ENCODE measurements at places on chromosomes 2 and 18.

GRCh38 chr2:113240150-113240914, 38.4 kb downstream of the PAX8 start:
- peak; percentile 69 for DNase-seq

GRCh38 chr2:239471011-239471792, 70.4 kb upstream of the HDAC4 start:
- no peak for DNase-seq

DNA sequence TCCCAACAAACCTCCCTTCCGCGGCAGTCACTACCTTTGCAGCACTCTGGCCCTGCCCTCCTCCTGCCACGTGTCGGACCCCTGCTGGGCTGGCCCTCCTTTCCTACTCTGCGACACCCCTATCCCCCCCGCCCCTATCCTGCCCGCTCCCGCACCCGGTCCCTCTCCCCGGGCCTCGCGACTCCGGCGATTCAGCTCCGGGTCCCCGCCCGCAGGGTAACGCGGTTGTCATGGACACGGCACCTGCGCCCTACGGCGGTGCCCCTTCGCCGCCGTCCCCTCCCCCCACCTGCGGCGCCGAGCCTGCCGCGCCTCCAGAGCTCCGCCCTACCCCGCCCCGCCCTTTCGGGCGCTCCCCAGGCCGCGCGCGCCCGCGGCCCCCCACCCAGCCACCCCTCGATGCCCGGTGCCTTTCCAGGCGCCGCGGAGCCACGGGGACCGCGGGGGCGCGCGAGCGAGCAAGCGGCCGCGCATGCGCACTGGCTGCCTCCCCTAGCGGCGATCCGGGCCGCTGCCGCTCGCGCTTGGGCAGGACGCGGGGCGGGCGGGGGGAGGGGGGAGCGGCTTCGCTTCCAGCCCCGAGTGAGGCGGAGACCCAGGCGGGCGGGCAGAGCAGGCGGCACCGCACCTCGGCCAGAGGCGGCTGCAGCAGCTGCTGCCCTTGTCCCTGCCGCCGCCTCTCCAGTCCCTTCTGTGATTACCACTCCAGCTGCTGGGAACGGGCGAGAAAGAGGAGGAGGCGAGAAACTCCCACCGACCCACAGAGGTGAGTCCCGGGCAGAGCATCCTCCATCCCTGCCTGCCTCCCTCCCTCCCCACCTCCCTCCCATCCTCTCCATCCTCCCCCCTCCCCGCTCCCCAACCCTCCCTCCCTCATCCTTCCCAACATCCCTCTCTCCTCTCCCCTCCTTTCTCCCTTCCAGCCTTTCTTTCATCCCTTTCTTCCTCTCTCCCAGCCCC, at the start of gene CTNNA2:
CTNNA2 (plus strand) TSS at position 610 of the 960 bp plus-strand sequence.
- peak; percentile 96 for DNase-seq

- no peak for DNase-seq
These were observed 33.1 kb upstream of the ADNP2 start for GRCh38 chr18:80075940-80076339.

DNA sequence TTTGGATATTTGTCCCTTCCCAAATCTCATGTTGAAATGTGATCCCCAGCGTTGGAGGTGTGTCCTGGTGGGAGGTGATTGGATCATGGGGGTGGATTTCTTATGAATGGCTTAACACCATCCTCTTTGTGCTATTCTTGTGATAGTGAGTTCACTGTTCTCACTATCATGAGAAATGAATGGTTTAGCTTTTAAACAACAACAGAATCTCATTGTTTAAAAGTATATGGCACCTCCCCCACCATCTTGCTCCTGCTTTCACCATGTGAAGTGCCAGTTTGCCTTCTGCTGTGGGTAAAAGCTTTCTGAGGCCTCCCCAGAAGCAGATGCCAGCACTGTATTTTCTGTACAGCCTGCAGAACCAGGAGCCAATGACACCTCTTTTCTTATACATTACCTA, 38.1 kb downstream of the KIAA1328 start:
- DNase-seq, result no peak

- DNase-seq, result peak; percentile 33
These were observed 512.1 kb upstream of the SYT4 start for GRCh38 chr18:43789234-43790000.

- no peak for DNase-seq
These were observed 124.8 kb downstream of the FIGN start for GRCh38 chr2:163610817-163611556.

- DNase-seq, result no peak
These were observed 1038.3 kb upstream of the ACVR2A start for GRCh38 chr2:146806364-146807005.

DNA sequence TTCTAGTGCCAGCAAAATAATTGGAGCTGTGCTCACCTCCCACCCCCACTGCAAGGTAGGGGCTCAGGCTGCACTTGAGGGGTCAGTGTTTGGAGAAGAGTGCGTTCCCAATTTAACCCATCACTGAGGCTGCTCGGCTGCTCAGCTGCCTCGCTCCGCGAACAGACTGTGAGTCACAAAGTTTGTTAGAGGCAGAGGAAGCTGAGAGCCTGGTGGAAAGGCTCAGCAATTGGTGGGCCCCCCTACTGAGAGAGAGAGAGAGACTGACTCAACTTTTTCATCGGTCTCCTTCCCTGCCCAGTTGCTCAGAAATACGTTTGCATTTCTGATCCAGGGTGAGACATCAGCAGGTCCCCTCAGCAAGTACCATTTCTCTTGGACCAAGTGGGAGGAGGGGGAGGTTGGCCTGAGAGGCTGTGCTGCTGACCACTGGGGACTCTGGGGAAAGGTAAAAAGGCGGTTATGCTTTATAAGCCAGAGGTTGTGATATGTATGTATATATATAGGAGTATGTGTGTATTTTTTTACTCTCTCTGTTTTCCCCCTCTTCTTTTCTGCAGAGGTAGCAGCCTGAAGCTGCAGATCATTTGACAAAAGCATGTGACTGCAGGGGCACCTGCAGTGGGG, 1.5 kb downstream of the EFR3B start:
- DNase-seq, result peak; percentile 30

DNA sequence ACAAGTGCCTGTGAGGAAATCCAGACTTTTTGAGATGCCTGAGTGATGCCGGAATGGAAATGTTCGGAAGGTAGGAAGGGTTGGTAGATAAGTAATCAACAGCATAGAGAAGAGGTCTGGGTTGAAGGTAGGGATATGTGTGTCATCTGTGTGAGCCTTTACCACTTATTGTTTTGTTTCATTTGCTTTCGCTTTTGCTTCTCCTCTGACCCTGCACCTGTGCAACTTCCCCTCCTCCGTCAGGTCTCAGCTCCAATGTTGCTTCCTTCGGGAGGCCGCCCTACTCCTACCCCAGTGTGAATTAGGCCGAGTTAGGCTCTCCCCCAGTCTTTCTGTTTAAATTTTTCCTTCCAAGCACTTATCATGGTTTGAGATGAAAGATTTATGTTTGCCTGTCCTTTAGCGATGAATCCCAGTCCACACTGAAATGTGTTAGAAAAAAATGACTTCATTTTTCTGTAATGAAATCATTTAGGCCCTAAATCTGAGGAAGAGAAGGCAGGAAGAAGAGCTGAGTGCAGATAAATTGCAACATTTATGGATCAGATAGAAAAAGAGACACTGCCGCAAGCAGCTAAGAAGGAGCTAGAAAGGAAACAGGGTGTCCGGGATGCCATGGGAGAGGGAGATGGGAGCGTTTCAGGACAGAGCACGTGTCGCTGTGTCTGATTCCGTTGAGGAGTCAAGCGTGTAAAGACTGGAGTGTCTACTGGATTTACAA, 139.6 kb upstream of the PELI1 start:
- DNase-seq, result no peak

DNA sequence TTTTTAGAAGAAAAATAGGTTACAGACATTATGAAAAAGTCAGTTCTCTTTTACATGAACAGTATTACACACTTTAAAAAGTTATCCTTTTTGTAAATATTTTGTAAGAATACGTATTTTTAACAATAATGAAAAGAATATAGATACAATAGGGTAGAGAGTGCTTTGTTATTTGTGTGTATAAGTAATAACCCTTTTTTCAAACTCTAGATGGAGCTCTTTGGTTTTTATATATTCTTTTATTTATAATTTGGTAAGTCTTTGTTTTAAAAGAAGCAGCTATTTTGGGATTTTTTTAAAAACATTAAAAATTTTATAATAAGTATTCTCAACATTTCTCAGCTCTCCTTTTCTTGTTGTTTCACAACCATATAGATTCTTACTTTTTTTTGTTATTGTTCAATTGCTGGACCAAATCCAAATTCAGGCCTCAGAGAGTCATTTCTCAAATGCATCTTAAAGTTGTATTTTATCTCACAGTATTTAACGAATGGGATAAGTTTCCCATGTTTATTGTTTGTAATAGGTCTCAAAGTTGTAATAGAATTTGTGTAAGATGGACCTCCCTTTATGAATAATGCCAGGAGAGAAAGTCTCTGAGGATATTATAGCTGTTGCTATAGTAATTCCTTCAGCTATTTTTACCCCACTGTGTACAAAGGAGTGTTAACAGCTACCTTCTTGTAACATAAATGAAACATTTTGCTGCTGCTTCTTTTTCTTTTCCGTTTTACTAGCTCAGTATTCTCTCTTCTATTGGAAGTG, 46.4 kb downstream of the ACYP2 start:
- DNase-seq, result no peak

GRCh38 chr2:223042704-223043118, 9.3 kb upstream of the KCNE4 start:
- DNase-seq, result no peak

DNA sequence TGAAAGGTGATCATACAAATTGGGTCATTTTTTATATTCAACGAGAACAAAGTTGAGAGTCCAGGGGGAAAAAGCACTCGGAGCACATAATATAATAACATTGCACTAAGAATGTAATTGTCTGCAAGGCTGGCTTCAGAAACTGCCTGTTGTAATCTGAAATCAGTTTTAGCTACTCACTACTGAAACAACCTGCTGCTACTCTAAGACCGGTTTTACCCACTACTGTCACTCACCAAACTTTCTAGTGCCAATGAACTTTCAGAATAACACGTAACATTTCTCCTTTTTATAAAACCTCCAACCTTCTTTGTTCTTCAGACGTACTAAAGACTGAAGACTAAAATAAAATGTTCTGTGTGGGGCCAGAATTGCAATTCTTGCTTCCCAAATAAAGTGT, 11.5 kb upstream of the CYB5A start:
- no peak for DNase-seq

GRCh38 chr2:159091976-159092375, 123.5 kb downstream of the TANC1 start:
- DNase-seq, result no peak

GRCh38 chr2:201257956-201258665, 2.2 kb upstream of the CASP8 start:
- no peak for DNase-seq

DNA sequence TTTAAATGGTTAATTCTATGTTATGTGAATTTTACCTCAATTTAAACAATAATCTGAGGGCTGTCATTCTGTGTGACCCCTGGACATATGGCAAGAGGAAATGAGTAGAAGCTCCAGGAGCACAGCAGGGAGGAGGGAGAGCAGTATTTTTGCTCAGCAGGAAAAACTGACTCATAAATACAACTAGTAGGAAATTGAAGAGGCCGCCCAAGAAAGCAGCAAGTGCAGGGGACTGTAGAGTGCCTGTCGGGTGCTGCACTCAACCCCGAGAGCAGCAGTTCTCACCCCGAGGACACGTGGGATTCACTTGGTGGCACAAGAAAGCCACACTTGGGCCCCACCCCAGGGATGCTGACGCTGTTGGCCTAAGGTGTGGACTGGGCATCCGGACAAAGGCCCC, 60.8 kb downstream of the NPAS2 start:
- no peak for DNase-seq

- no peak for DNase-seq
These were observed 80.7 kb downstream of the PTPN2 start for GRCh38 chr18:12803069-12803936.

GRCh38 chr2:205352593-205352992, 329.7 kb upstream of the NRP2 start:
- DNase-seq, result no peak

GRCh38 chr2:236545814-236546480, 23.7 kb upstream of the ACKR3 start:
- DNase-seq, result no peak

DNA sequence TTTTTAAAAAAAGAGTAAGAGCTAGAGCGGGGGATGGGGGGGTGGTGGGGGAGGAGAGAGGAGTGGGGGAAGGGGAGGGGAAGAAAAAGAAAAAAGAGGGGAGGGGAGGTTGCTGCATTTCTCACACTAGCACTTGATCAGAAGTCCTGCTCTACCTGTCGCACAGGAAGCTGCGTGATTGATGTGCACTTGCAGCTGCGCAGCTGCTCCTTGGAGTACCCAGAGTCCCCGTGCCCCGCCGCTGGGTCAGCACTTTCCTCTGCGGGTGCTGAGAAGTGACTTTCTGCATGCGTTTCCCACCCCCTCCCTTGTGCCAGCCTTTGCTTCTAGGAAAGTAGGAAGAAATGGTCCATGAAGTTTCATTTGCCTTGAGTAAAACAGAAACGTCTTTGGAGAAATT, 297.3 kb downstream of the ETAA1 start:
- DNase-seq, result no peak

DNA sequence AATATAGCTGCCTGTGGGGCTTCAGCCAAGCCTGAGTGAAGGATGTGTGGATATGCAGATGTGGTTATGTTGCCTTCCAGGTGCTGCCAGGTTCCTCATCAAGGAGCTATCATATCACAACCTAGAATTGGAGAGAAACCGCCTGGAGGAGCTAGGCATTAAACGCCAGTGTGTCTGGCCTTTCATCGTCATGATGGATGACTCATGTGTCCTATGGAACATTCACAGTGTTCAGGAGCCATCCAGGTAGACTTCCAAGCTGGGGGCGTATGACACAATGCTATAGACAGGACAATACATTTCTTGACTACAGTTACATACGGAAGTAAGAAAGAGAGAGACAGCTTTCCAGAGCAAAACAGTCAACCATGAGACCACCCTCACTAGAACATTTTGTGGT, 86.8 kb downstream of the ESCO1 start:
- DNase-seq, result no peak

DNA sequence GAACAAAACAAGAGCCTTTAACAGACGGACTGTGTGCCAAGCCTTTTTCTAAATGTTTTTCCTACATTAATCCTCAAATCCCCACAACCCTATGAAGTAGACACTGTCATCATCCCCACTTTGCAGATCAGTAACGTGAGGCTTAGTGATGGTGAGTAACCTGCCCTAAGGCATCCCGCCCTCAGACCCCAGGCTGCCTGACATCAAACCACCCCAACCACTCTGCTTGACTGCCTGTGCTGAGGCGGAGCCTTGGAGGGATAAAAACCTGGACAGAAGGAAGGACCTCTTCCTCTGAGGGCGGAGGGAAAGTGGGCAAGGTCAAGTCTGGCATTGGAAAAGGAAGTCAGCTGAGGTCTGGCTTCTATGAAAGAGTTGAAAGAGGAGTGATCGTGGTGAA, 104.6 kb downstream of the SP3 start:
- DNase-seq, result no peak

GRCh38 chr2:198296665-198297308, 492.4 kb downstream of the PLCL1 start:
- peak; percentile 69 for DNase-seq

Measured in NCI-H345 (cell line).